ENCODE measurements at places on chromosomes 11 and 22.

DNA sequence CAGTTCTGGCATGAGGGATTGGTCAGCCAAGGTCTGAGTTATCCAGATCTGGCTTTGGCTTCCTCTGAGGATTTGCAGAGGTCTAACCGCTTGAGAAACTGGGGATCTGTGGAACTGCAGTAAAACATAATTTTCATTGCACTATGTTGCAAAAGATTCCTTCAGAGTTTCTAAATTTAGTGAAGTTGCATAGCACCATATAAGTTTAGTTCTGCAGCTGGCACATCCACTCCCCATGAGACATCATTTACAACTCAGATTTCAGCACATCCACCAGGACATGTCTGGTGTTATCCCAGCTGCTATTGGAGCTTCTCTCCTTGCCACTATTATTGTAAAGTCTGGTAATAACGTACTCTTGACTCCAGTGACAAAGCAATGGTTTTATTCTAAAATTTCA, 181.5 kb downstream of the CWF19L2 start:
- DNase-seq: no peak

- DNase-seq: no peak
Observed at GRCh38 chr11:44498089-44498871, 67.2 kb upstream of the CD82 start.

GRCh38 chr11:91947215-91947820, 277.3 kb upstream of the FAT3 start:
- DNase-seq: no peak

- no peak for DNase-seq
Observed at GRCh38 chr11:71311176-71311925, 59.0 kb upstream of the SHANK2 start.

- DNase-seq: peak; percentile 31
Observed at GRCh38 chr22:23180893-23181720, 798 bp downstream of the BCR start.

- no peak for DNase-seq
Observed at GRCh38 chr11:59011655-59012397, 72.5 kb downstream of the GLYATL1 start.

DNA sequence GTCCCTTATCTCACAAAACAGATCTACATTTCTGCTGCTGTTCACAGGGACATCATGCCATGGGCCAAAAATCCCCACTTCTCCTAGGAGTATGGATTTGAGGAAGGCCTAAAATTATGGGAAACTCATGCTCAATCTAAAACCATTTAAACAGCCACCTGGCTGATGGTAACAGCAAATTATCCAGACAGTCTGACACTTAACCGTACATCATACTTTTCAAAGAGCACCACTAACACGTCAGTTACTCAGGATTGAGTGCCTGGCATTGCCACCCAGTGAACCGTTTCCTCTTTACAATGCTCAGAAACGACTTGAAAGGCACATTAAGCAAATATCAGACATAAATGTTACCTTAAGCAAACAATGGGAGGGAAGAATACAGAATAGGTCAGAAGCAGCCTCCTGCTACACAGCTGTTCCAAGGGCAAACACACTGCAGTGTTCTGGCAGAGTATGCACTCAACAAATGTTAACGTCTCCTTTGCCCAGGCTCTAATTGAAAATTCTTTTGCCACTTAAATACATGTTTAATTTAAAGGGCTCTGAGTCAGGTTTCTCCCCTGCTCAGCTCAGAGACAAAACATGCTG, 18.8 kb upstream of the SLC36A4 start:
- no peak for DNase-seq

GRCh38 chr22:27216444-27216843, 559.1 kb downstream of the MIAT start:
- no peak for DNase-seq

- no peak for DNase-seq
Observed at GRCh38 chr11:34332524-34332923, 25.3 kb downstream of the ABTB2 start.

- no peak for DNase-seq
Observed at GRCh38 chr11:65279741-65280440, 18.1 kb downstream of the POLA2 start.

DNA sequence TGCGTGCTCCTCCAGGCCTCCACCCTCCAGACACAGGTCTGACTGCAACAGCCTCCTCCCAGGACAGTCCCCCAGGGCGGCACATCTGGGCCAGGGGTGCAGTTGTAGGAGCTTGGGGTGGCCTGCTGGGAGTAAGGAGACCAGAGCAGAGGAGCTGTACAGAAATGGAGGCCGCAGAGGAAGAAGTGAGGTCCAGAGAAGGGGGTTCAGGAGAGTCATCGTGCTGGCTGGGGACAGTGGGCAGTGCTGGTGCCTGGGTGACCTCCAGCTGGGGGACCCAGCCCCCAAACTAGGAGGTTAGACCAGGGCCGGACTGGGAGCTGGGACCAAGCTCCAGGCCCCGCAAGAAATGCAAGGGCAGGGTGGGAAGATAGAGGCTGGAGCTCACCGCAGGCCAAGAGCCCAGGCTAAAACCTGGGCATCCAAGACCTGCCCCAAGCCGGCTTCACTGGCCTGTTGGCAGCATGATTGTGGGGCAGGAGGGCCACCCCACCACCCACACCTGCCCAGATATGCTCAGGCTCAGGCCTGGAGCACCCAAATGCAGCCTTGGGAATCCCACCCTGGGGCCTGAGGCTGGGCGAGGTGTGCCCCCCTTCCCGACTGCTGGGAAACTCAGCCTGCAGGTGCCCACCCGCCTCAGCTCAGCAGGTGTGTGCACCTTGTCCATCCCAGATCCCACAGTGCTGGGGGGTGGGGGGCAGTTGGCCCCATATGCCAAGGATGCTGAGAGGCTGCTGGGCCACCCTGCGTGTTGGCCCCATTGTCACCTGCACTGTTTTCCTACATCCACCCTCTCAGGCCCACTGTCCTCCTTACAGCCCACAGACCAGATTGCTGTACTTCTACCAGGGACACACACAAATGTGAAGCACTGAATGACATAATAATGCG, 96.9 kb downstream of the MORC2 start:
- no peak for DNase-seq

DNA sequence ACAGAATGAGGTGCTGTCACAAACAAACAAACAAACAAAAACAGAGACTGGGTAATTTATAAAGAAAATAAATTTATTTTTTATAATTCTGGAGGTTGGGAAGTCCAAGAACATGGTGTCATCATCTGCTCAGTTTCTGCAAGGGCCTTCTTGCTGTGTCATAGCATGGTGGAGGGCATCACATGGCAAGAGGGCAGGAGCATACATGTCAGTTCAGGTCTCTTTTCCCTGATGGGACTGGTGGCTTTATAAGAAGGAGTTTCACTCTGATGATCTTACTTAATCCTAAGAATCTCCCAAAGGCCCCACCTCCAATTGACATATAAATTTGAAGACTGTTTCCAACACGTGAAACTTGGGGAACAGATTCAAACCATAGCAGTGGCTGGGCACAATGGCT, 135.7 kb downstream of the NECTIN1 start:
- no peak for DNase-seq

- no peak for DNase-seq
Observed at GRCh38 chr11:65439331-65440181, 17.0 kb downstream of the NEAT1 start.

GRCh38 chr11:117180661-117181585, 2.4 kb downstream of the SIDT2 start:
- peak; percentile 71 for DNase-seq

- no peak for DNase-seq
Observed at GRCh38 chr11:56273854-56274253, at the start of gene OR5T1. Gene OR5T1, plus strand, starts transcription at chr11:56274154. Its CDS starts 1,485 bp downstream, at chr11:56275639.

DNA sequence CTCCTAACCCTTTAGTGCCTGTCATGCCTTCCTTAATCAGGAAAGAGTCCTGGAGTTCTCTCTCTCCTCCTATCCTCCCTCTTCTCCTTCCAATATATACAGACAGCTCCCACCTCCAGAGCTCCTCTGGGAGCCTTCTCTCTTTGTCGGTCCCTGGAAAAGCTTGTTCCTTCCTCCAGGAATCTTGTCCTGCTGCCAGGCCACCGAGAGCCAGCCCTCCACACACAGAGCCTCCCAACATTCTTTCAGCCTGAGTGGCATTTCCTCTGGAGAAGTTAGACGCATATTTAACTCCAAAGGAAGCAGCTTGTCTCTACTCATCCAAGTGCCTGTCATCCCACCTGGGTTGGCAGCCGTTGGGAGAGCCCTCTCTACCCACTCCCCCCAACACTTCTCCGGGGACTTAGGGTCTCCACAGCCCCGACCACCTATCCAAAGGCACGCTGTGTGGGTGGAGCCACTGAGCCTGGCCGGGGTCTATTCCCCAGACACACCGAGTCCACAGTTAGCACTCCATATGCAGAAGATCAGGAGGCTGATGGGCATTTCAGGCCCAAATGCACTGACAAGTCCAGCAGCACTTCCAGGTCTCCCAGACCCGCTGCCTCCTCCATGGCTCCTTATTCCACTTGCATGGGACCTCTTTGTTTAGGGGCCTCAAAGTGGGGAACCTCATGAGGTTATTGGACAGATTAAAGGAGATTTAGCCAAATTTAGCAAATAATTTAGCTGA, 31.1 kb downstream of the DKK3 start:
- no peak for DNase-seq

GRCh38 chr11:1708716-1709115, 11.7 kb downstream of the KRTAP5-6 start:
- no peak for DNase-seq

- no peak for DNase-seq
Observed at GRCh38 chr11:95279921-95280868, 49.2 kb upstream of the SESN3 start.

DNA sequence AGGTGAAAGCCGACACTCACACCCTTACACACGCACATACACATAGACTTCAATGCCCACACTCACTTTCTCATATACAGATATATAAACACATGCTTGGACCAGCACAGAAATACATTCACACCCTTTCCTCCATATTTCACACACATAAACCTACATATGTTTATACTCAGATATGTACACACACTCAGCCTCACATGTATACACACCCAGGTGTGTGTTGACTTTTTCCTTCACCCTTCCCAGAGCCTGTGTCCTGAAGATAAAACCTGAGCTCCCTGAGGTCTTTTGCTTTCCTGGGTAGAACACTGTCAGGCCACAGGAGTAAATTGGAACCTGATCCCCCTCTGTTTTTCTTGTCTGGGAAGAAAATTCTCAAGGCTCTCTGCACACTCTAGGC, 62.8 kb downstream of the INSC start:
- DNase-seq: no peak

DNA sequence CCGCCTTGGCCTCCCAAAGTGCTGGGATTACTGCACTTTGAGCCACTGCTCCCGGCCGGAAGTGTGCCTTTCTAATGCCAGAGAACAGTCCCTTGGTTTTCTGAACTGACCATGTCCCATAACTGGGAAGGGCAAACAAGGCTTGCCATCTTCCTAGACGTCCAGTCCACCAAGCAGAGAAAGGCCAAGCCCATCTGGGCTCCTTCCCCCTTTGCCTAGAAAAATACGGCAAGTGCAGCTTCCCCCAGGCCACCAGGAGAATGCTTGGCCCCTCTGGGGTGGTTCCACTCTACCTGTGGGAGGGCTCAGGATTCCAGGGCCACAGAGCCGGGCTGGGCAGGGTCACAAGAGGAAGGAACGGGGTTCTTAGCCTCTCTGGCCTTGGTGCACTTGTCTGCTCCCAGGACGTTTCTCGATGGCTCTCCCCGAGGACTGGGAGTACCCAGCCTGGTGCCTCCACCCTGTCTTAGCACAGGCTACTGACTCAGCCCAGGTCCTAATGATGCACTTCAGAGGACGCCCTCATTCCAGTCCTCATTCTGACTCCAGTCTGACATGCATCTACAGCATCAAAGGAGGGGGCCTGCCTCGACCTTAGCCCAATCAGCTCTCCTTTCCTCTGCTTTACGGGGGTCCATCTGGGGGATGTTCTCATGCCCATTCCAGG, 1.2 kb downstream of the USP2 start:
- no peak for DNase-seq

DNA sequence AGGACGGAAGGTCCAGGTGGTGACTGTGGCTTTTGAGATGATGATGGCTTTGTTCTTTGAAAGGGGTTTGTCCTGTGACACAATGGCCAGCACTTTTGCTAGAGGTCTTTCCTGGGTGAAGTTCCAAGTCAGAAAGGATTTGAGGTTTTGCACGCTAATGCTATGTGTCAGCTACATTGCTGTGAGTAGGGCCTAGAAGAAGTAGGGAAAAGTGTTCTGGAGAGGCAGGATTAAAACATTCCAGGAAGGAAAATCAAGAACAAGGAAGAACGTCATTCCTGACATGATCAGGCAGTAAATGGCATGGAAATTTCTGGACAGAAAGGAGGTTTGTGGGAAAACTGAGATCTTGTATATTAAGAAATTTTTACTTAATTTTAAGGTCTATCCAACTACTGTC, 290.7 kb downstream of the NTM start:
- no peak for DNase-seq

DNA sequence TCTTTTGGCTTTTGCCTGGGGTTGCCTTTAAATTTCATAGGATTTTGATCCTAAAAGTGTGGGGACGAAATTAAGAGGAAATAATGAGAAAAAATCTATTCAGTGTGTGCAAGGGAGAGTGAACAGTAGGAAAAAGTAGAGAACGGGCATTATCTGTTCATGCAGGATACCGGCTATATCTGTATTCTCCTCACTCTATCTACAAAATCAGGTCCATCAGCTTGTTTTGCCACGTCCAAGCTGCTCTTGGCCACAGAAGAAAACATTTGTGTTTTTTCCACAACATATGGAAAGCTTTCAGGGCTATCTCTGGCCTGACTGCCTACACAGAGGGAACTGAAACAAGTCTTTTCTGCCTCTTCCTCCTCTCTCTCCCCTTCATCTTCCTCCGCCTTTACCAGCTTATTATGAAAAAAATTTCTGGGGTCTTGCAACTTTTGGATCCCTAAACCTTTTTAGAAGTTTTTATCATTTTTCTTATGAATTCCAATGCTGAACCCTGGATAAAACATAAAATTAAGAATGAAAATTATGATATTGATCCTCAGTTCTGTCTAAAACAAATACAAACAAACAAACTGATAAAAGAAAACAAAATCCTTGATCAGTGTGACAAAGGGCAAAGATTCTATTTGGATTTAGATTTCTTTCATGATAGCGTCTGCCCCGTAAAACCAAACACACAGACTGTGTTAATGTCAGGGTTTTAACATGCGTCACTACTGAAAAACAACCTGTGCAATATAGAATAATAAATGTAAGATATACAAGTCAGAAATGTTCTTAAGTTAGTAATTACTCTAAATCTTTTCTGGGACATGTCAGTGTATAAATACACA, 219.7 kb downstream of the CNTN5 start:
- DNase-seq: no peak

GRCh38 chr11:16812274-16812673, 73.8 kb downstream of the C11orf58 start:
- DNase-seq: no peak
